ENCODE measurements at places on chromosomes 13 and 19. TPM values are rescaled to one million over a fixed set of nuclear protein-coding genes. Genes with fewer than 3 reads are reported as not detected.

- DNase-seq: peak; percentile 5
Observed at GRCh38 chr19:9673912-9674662, 813 bp downstream of the ZNF562 start.

- DNase-seq: peak; percentile 87
Observed at GRCh38 chr19:12757544-12758274, 6.1 kb downstream of the BEST2 start.

DNA sequence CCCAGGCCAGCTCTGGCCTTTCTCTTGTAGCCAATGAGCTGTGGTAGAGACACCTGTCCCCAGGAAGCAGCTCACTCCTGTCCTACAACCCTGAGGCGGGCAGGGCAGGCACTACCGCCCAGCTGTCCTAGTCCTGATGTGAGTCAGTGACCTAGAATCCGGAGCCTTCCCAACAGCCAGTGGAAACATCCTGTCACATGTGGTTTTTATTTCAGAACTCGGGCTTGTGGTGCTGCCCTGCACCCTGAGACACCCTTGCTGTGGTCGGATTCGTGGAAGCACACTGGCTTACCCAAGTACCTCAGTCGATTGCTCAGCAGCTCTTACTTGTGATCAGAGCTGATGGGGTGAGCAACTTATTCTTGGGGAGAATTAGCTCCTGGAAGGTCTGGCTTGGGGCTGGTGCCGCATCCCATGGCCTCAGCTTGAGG, 83.6 kb upstream of the ARHGEF7 start:
- peak; percentile 47 for DNase-seq

DNA sequence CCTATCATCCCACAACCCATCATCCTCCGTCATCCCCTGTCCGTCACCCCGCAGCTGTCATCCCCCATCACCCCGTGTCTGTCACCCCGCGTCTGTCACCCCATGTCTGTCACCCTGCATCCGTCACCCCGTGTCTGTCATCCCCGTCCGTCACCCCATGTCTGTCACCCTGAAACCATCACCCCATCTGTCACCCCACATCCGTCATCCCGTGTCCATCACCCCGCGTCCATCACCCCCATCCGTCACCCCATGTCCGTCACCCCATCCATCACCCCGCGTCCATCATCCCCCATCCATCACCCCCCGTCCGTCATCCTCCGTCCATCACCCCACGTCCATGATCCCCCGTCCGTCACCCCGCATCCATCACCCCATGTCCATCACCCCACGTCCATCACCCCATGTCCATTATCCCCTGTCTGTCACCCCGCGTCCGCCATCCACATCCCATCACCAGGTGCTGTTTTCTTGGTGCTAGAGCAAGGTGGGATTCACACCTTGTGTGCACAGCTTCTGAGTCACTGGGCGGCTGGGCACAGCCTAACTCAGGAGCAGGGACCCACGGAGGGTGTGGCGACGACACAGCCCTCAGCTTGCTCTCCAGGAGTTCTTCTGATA, 24.2 kb downstream of the RASA3 start:
- no peak for DNase-seq

GRCh38 chr19:46036744-46037128, 4.1 kb downstream of the IGFL4 start:
- DNase-seq: no peak

DNA sequence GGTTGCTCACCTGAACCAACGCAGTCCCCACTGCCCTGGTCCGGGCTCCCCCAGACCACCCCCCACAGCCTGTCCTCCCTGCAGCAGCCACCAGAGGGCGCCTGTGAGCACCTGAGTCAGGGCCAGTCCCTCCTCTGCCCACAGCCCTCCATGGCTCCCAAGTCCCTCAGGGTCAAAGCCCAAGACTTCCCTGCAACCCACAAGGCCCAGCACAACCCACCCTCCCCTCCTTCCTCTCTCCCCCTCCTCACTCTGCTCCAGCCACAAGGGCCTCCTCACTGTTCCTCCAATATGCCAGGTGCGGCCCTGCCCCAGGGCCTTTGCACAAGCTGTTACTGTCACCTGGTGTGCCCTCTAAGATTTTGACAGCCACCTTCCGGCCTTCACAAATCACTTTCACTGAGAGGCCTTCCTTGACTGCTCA, 10.9 kb downstream of the GNA15 start:
- no peak for DNase-seq

GRCh38 chr19:3573858-3574637, 1.3 kb downstream of the HMG20B start:
- DNase-seq: peak; percentile 75

GRCh38 chr13:86792153-86792651, 879.0 kb upstream of the SLITRK5 start:
- no peak for DNase-seq

GRCh38 chr13:92802776-92803175, 423.8 kb upstream of the GPC6 start:
- DNase-seq: peak; percentile 16

DNA sequence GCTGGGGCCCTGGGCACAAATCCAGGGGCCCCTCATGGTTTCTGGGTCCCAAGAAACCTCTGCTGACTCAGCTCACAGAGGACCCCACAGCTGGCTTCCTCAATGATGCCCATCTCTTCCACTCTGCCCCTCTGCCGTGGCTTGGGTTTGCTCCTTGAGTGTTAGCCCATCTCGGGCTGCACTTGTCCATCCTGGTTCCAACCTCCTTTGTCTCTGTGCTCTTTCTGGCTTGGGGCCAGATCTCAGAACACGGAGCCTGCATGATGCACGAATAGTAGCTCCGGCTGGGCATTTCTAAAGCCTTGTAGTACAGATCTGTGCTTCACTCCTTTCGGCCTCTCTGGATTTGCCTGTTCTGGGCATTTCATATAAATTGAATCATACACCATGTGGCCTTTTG, 53.8 kb downstream of the F2RL3 start:
- no peak for DNase-seq

GRCh38 chr13:48977973-48978372, 2.3 kb downstream of the FNDC3A start:
- DNase-seq: no peak

- peak; percentile 46 for DNase-seq
Observed at GRCh38 chr13:50668691-50669271, 174.7 kb downstream of the DLEU7 start.

The ATP8B3 gene
- polyA plus RNA-seq: 0.80 TPM

The ZSCAN1 gene
- polyA plus RNA-seq: 0.98 TPM

The MIPEP gene
- 9.7 TPM for polyA plus RNA-seq

The DOCK9 gene
- 116 TPM for polyA plus RNA-seq

The TBC1D4 gene
- 26.7 TPM for polyA plus RNA-seq
